ENCODE measurements at places on chromosomes 12 and 14. TPM values are rescaled to one million over a fixed set of nuclear protein-coding genes. Genes with fewer than 3 reads are reported as not detected.

DNA sequence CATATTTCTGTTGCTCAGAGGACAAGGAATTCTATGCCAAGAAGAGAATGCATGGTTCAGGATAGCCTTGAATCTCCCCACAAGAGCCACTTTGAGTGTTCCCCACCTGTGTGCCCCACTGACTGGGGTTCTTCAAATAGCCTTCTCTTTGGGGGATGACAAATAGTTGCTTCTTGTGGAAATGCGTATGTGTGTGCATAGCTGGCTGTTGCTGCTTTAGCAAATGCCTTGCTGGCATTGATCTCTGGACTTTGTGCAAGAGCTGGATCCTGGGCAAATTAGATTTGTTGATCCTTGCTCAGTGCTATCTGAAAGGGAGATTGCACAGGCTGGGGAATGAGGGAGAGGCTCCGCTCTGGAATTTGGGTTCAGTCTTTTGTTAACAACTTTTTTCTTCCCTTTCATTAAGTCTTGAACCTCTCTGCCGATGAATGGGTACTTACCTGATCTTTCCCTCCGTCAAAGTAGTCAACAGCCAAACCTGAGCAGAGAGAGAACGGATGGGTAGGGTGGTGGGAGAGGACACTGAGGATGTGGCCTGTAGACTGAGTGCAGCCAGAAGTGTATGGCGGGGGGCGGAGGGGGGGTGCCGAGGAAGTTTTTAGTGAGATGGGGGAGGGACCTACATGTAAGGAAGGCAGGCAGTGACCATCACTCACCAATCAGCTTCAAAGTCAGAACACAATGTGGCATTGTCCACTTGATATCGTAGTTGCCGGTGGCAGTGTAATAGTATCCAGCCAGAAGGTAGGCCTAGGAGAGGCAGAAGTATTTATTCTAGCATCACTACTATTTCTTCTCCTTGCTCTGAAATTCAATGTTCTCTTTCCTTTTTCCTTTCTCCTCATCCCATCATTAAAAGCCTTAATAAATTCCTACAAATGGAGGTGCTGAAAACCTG is 10.7 kb downstream of the EMG1 start:
- no peak for DNase-seq

DNA sequence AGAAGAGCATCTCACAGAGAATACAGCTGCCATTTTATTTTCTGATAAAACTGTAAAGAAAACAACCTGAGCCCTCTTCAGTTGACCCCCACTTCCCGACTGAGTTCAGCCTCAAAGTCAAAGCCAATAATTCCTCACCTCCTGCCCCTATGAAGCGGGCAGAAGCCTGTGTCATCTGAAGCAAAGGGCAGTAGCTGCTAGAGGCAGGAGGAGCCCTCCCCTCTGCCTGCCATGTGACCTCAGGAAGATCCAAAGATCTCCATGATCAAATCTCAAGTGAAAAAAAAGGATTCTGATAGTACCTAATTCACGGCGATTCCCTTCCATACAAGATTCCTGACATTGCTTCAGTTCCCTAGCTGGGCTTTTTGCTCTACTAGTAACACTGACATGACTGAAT is 223.1 kb upstream of the CAND1 start:
- no peak for DNase-seq

GRCh38 chr12:25585662-25586061 is 32.6 kb upstream of the LMNTD1 start:
- no peak for DNase-seq

DNA sequence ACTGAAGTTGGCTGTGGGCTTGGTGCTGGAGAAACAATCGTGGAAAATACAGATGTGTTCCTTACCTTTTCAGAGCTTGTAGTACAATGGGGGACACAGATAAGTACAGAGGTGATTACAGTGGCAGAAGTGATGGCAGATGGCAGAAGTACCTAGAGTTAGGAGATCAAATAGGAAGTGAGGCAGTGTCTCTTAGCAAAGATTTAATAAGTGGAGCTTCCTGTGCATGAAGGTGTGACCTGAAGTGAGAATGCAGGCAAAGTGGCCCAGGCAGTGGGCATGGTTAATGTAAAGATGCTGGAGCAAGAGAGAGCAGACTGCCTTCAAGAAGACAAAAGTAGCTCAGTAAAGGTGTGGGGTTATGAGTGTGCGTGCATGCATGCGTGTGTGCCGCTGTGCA is 16.0 kb downstream of the LRRK2 start:
- no peak for DNase-seq

The GARIN6 gene
- total RNA-seq: not detected

GRCh38 chr12:53338017-53338416 is 1.9 kb upstream of the SP7 start:
- no peak for DNase-seq

The EIF4B gene
- total RNA-seq: 713 TPM

The SPRYD3 gene
- 5.8 TPM for total RNA-seq

The DENR gene
- 104 TPM for total RNA-seq

- DNase-seq: no peak
Observed at GRCh38 chr14:68853749-68854148, 60.9 kb upstream of the ZFP36L1 start.

GRCh38 chr12:34301251-34302130 is 279.2 kb downstream of the ALG10 start:
- DNase-seq: no peak

The PCED1B gene
- total RNA-seq: 3.3 TPM

GRCh38 chr12:53766881-53767280 is 15.1 kb upstream of the CISTR start:
- DNase-seq: no peak

- peak; percentile 80 for DNase-seq
Observed at GRCh38 chr12:107844312-107844921, 69.9 kb downstream of the ASCL4 start.

DNA sequence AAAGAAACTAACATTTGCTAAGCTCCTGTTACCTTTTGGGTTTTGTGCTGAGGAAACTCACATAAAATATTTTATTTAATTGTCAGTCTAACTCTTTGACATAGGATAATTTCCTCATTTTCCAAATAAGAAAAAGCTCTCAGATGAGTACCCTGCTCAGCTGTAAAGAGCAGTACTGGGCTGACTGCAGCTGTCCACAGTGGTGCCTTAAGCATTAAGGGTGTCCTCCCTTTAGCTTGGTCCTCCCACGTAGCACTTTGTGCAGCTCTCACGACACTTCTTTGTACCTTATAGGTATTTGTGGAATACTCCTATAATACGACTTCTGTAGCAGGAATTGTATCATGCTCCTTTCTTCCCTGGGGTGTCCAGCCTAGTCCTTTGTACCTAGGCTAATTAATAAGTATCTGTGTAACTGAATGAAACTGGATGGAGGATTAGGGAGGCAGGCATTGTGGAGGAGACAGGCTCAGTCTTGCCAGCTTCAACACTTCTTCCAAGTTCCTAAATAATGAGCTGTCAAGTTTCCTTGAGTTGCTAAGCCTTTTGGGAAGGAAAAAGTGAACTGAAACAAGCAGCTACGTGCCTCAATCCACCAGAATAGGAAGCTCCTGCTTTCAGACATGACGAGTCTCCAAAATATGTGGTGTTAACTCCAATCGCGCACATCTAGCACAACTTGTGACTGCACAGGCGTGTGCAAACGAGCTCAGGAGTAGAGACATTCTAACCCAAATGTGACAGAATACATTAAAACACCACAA is 123.0 kb downstream of the SLC38A4 start:
- no peak for DNase-seq

GRCh38 chr12:92046557-92047392 is 98.9 kb downstream of the BTG1 start:
- no peak for DNase-seq

The TSHR gene
- not detected for total RNA-seq

DNA sequence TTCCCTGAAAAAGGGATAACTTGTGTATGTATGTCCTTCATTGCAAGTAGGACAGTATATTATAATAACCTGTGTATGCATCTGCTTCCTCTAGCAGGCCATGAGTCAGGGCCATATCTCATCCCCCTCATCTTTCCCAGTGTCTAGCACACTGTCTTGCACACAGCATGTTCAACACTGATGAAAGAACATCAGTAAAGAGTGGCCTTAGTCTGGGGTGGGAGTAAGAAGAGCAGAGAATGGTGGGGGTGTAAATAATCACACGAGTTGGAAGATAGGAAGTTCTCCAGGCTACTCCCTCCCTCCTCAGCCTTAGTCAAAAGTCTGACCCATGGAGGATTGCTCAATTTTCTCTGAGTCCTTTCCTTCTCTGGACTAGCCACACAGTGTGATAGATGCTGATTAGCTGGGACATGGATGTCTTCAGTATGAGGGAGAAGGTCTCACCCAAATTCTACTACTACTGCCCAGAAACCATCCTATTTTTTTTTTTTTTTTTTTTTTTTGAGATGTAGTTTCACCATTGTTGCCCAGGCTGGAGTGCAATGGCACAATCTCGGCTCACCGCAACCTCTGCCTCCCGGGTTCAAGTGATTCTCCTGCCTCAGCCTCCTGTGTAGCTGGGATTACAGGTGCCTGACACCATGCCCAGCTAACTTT is 14.6 kb upstream of the SP1 start:
- DNase-seq: no peak

- no peak for DNase-seq
Observed at GRCh38 chr14:52153939-52154338, 85.1 kb upstream of the NID2 start.

DNA sequence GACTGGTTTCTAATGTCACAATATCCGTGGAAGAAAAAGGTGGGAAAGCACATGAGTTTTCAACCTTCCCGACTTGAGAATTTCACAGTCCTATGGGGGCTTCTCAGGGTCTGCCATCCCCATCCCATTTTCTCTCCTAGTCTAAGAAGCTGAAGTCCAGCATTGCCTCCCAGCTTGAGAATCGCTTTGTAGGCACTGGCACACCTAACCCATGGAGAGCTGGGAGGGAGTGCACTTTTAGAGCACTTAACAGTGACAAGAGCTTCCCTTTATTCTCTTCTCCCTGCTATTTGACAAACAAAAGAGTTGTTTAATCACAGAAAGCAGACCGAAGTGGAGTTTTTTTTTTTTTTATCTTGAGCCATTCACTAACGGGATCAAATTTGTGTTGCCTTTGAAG is 22.8 kb upstream of the SRRM4 start:
- DNase-seq: peak; percentile 34

GRCh38 chr12:122125452-122126341 is 47.1 kb downstream of the MLXIP start:
- no peak for DNase-seq

GRCh38 chr12:48183876-48184548 is 568 bp downstream of the CCDC184 start:
- DNase-seq: no peak

- DNase-seq: no peak
Observed at GRCh38 chr12:48017496-48017895, 13.2 kb upstream of the COL2A1 start.

- DNase-seq: no peak
Observed at GRCh38 chr12:54684636-54685630, 36.8 kb upstream of the DCD start.

DNA sequence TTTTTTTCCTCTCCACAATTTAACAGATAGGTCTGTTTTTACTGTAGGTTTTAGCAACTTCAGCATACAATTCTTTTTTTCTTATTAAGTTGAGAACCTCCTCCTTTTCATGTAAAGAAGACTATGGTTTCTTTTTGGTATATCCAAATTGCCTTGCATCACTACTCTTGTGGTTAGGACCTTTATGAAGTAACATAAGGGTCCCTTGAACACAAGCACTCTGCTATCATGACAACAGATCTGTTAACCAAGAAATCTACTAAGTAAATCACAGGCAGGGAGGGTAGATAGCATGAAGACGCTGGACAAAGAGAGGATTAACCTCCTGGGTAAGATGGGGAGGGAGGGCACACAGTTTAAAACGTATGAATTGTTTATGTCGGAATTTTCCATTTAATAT is 380.6 kb downstream of the CCDC91 start:
- no peak for DNase-seq

The ZNF268 gene
- 38.2 TPM for total RNA-seq

GRCh38 chr12:18302809-18303430 is 41.6 kb downstream of the PIK3C2G start:
- no peak for DNase-seq

DNA sequence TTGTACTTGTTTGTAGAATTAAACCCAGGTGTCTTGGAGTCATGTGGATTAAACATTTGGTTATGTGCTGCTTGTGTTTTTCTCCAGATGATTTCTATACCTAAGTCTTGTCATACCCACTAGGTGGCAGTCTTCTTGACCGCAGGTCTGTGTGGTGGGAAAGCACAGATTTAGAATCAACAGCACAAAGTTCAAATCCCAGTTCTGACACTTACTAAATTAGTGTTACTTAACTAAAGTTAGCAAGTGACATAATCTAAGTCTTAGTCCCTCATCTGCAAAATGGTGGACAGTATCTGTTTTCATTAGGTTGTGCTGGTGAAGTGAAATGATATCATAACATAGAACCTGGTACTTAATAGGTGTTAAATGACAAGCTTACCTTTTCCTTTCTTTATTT is 151.0 kb upstream of the ARHGAP5 start:
- DNase-seq: no peak

- no peak for DNase-seq
Observed at GRCh38 chr14:69117020-69117767, 35.7 kb downstream of the DCAF5 start.

GRCh38 chr14:59391388-59391787 is 73.8 kb downstream of the GPR135 start:
- no peak for DNase-seq

The TAMALIN gene
- total RNA-seq: 1.2 TPM

GRCh38 chr12:131076296-131076695 is 122.6 kb downstream of the ADGRD1 start:
- DNase-seq: no peak

GRCh38 chr12:93784339-93785086 is 107.3 kb downstream of the CRADD start:
- DNase-seq: no peak

The GPD1 gene
- total RNA-seq: 0.70 TPM

The SVOP gene
- 0.15 TPM for total RNA-seq

The FAM177A1 gene
- 40.5 TPM for total RNA-seq

DNA sequence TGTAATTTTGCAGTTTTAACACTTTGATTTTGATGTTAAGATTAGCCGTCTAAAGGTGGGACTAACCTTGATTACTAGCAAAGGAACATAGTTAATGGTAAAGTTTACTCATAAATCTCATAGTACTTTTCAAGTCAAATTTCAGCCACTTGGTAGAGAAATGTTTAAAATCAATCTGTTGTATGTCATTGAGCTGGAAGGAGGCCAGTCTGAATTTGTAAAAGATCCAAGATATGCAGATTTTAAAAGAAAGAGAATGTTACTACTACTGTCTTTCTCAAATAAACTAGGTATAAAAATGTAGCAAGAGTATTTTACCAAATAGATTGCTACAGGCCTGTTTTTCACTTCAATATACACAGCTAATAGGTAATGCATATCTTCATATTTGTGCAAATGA is 600.8 kb upstream of the SEL1L start:
- DNase-seq: no peak
